Osteoblast (primary cell): ENCODE measurements at places on chromosomes 3 and 15. TPM values are rescaled to one million over a fixed set of nuclear protein-coding genes. Genes with fewer than 3 reads are reported as not detected.
A peak's percentile ranks its signal among the peaks of the same experiment; 100 is the strongest.

The ISL2 gene
- 0.29 and 1.1 TPM in 2 replicates for total RNA-seq

DNA sequence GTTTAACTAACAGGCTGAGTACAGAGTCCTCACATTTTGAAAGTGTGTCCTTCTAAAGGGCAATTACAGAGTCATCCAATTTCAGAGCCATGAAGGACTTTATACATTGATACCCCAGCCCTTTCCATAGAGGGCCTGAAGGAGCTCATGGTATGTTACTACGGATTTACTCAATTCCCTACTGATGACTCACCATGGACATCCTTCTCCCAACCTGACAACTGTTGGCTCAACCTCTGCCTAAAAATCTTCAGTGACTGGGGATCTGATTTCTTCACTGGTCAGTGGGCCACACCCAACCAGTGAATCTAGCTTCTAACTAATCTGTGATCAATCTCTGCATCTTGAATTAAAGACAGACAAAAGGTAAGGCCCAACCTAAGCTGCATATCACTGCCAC is 963.4 kb upstream of the CFAP20DC start:
- no peak for DNase-seq
- H3K27ac ChIP-seq, result no peak overlapping the region
- H3K27me3 ChIP-seq, result no peaks in the 10 kb centered on the region
- no peaks in the 10 kb centered on the region for H3K4me1 ChIP-seq
- no peak overlapping the region for H3K4me3 ChIP-seq
- no peaks in the 10 kb centered on the region for H3K36me3 ChIP-seq

The PLD1 gene
- total RNA-seq, result 18.1 and 29.5 TPM in 2 replicates

DNA sequence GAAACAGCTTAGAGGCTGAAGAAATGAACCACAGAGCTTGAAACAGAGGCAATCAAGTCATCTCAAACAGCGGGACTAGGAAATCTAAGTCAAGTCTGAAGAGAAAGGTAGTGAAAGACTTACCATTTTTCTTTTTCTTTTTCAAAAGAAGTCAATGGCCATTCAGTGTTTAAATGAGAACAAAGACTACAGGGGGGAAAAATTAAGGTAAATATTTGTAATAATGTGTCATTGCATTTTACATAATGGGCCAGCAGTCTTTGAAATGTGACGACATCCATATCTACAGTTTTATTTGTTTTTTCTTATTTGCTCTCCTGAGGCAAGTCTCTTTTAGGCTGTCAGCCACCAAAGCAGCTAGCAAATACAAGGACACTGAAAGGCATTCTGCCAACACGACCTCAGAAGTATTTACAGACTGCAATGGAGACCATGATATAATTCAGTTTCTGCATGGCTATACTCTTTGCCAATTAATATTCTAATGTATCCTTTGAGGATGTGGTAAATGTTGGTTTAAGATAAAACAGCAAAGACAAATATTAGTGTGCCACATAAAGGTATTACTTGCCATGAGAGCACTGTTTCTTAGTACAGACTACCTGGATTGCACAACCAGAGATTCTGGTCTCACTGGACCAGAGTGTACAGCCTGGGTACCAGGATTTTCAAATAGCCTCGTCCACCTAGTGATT is 307.0 kb upstream of the THBS1 start:
- no peak for DNase-seq
- H3K27ac ChIP-seq, result peak overlapping the region; percentile 98
- H3K4me1 ChIP-seq, result peaks cover 45% of the 10 kb centered on the region
- H3K4me3 ChIP-seq, result no peak overlapping the region
- H3K36me3 ChIP-seq, result no peaks in the 10 kb centered on the region

The STX19 gene
- under 0.01 TPM in 1 of 2 replicates, not detected in the other for total RNA-seq

DNA sequence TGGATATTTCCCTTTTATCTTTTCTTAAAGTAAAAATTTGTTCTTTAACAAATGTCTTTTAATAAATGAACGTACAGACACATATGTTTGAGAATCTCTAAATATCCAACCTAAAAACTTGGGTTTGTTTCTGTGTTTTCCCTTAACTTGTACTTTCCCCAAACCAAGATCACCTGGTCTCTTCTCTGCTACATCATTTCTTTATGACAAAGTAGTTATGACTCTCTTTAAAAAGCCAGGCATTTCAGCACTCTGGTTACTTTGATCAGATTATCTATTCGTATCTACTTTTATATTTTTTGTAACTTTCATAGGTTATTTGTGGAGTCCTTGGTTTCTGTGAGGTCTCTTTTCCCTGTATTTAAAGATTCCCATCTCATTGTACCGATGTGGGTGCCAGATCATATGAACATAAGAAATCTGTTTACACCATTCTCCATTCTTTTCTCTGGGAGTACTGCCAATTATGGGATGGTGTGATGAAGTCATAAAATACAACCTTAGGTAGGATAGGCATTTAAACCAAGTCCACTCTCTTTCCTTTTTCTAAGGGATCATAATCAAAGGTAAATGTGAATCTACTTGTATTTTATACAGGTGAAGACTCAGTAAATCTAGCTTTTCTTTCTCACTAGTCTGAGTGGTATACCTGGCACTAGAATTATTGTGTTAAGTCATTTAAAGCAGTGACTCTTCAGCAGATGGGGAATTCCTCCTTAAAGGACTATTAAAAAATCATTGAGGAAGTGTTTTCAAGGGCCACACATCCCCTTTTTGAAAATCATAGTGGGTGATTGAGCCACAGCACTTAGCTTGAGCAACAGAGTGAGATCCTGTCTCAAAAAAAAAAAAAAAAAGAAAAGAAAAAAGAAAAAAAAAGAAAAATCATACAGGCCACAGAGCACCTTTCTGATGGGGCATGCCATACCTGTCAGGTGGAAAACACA is 12.4 kb upstream of the NFKBIZ start:
- no peaks in the 10 kb centered on the region for H3K27me3 ChIP-seq
- no peak overlapping the region for H3K4me3 ChIP-seq
- no peaks in the 10 kb centered on the region for H3K36me3 ChIP-seq
- no peaks in the 10 kb centered on the region for H3K4me1 ChIP-seq
- no peak overlapping the region for H3K27ac ChIP-seq

GRCh38 chr15:75002398-75002797 is 7.0 kb downstream of the SCAMP5 start:
- no peaks in the 10 kb centered on the region for H3K36me3 ChIP-seq
- H3K27ac ChIP-seq, result no peak overlapping the region
- H3K27me3 ChIP-seq, result peaks cover 6% of the 10 kb centered on the region

The STAB1 gene
- 0.59 and 1.1 TPM in 2 replicates for total RNA-seq

DNA sequence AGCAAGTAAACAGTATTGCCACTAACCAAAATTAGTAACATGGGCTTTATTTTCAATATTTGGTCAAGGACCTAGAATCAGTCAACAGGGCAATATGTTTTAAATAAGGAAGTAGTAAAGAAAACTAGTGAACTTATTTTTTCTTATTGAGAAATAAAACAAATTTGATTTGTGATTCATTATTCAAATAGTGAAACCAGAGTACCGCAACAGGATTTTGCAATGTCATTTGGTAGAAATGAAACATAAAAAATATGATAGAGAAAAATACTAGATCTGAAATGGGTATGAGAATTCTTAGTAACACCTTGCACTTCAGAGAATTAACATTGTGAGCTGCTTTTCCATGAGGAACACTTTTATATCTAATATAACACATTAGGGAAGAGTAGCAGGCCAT is 291.8 kb upstream of the GBE1 start:
- no peak overlapping the region for H3K27ac ChIP-seq
- H3K4me1 ChIP-seq, result no peaks in the 10 kb centered on the region
- no peaks in the 10 kb centered on the region for H3K36me3 ChIP-seq
- H3K4me3 ChIP-seq, result no peak overlapping the region

DNA sequence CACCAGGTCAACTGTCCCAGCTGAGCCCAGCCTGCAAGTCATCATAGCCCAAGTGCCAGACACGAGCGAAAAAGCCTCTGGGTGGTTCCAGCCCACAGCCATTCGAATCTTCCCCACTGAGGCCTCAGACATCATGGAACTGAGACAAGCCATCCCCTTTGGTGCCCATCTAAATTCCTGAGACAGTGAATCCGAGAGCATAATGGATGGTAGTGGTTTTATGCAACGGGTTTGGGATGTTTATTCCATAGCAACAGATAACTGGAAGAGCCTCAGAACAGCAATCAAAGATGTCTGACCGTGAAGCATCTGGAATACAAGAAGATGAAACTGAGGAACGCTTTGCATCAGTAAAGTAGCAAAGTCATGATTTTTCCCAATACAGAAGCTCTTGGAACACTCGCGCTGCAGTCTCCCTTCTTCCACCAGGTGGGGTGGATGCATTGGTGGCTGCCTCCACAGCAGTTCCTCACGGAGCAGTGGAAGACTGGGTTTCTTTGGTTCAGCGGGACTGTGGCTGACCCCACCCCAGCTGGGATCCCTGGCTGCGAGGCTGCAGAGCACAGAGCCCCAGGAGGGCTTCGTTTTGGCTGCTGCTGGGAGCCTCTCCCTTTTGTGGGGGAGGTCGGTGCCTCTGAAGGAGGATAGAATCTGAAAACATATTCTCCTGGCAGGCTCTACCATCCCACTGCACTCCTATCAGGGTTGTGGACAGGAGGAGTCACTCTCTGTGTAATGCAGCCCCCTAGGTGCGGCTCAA is 26.4 kb upstream of the PDE8A start:
- H3K4me1 ChIP-seq, result peaks cover 7% of the 10 kb centered on the region
- no peaks in the 10 kb centered on the region for H3K36me3 ChIP-seq
- H3K27ac ChIP-seq, result no peak overlapping the region

DNA sequence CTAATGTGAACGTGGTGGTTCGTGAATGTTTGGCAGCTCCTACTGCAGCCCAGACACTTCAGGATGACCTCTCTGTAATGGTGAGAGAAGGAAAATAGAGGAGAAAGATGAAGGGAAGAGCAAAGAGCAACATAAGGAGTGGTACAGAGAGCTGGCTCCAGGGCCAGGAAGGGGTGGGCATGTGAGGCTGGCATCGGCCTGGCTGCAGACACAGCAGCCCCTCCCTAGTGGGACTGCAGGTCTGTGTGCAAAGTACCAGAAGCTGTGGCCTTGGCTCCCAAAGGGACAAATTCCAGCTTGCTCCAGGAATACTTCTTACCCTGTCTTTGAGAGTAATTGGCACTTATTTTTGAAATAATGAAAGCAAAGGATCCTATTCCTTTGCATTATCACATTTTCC is 10.0 kb downstream of the FSTL1 start:
- no peaks in the 10 kb centered on the region for H3K27me3 ChIP-seq
- peaks cover 90% of the 10 kb centered on the region for H3K4me1 ChIP-seq
- H3K27ac ChIP-seq, result peak overlapping the region; percentile 87
- no peak overlapping the region for H3K4me3 ChIP-seq
- no peak for DNase-seq
- H3K36me3 ChIP-seq, result peaks cover 80% of the 10 kb centered on the region

The KLHDC8B gene
- total RNA-seq, result 16.6 and 18.3 TPM in 2 replicates

GRCh38 chr3:134406331-134407238 is 32.3 kb upstream of the AMOTL2 start:
- DNase-seq, result no peak
- H3K27ac ChIP-seq, result no peak overlapping the region
- no peaks in the 10 kb centered on the region for H3K36me3 ChIP-seq
- H3K27me3 ChIP-seq, result no peaks in the 10 kb centered on the region
- H3K4me3 ChIP-seq, result peak overlapping the region; percentile 70

- peak overlapping the region; percentile 86 for H3K4me3 ChIP-seq
- no peaks in the 10 kb centered on the region for H3K36me3 ChIP-seq
- H3K4me1 ChIP-seq, result peaks cover 14% of the 10 kb centered on the region
- peak overlapping the region; percentile 71 for H3K27ac ChIP-seq
- no peaks in the 10 kb centered on the region for H3K27me3 ChIP-seq
These were observed 35.2 kb downstream of the HMCES start for GRCh38 chr3:129313665-129314385.

DNA sequence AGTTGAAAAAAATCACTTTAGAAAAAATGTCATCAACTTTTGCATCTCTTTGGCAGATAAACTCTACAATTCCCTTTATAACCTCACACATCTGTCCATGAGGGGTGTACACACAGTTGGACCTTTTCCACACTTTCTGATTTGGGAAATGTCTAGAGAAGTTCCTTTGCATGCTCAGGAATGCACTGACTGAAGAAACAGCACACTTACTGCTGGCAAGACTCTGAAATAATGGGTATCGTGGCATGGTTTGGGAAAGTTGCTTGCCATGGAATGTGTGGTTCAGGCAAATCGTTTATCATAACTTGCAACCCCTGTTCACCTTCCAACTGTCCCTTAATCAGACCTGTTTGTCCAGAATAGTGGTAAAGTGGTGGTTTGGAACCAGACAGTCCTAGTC is 135.3 kb upstream of the TGFBR2 start:
- no peaks in the 10 kb centered on the region for H3K27me3 ChIP-seq
- peak overlapping the region; percentile 27 for H3K27ac ChIP-seq
- no peak overlapping the region for H3K4me3 ChIP-seq
- no peak for DNase-seq

The FBXL22 gene
- 0.59 and 1.8 TPM in 2 replicates for total RNA-seq

The USP13 gene
- total RNA-seq, result 9.4 and 12.7 TPM in 2 replicates

The SLC51B gene
- total RNA-seq, result not detected in 2 replicates
